NCI-H1417 treated with DMSO at 0.1 percent for 48 hours (cell line): ENCODE measurements at places on chromosomes 2 and 18.

DNA sequence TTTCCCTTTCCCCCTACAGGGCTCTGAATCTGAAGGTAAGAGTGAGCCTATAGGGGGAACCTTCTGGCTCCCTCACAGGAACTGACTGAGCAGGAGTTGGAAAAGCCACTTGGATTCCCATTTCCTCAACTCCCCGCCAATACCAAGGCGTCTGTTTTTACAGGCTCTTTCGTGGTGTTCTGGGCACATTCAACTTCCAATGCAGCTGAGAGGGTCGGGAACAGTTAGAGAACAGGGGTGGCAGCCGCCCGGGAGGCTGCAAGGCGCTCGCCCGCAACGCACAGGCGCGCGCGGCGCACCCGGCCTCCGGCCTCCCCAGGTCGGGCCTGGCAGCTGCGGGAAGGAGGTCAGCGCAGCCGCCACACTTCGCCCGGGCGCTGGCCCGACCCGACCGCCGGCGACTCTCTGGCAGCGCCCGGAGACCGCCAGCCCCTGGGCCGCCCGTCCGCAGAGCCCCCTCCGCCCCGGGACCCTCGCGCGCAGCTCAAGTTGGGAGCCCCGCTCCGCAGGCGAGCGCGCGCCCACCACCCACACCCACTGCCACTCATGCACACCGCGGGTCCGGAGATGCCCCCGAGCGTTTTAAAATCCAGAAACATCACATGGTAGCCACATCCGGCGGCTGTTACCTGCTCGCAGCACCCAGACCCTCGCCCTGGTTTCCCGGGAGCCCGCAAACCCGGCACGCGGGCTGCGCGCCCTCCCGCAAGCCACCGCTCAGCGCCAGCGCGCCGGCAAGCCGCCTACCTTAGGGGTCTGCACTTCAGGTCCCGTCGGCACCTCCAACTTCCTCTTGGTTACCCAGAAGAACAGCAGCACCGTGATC, 816 bp downstream of the GALNT14 start:
- DNase-seq, result no peak

GRCh38 chr2:70960833-70961647, 17.4 kb upstream of the ANKRD53 start:
- no peak for DNase-seq

DNA sequence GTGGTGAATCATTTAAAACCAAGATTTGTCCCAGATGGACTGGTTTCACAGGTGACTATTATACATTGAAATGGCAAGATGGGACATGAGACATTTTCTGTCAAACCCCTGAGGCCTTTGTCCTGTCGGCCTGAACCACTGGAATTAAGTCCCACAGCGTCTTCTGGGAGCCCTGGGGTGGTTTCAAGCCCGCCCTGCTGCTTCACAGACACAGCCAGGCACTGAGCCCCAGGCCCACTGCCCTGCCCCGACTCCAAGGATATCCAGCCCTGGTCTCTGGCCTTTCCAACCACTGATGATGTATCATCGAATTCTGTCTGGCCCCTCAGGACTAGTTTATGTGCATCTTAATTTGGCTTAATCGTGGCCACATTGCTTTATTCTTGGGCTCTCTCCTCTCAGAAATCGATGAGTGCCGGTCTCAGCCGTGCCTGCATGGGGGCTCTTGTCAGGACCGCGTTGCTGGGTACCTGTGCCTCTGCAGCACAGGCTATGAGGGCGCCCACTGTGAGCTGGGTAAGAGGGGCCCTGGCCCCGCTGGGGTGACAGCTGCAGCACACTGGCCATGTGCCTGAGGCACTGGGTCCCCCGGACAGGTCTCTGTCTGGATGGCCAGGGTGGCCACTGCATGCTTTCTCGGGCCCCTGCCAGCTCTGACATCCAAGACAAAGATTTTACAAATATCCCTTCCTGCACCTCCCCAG, 39.5 kb downstream of the MTERF4 start:
- DNase-seq, result no peak

DNA sequence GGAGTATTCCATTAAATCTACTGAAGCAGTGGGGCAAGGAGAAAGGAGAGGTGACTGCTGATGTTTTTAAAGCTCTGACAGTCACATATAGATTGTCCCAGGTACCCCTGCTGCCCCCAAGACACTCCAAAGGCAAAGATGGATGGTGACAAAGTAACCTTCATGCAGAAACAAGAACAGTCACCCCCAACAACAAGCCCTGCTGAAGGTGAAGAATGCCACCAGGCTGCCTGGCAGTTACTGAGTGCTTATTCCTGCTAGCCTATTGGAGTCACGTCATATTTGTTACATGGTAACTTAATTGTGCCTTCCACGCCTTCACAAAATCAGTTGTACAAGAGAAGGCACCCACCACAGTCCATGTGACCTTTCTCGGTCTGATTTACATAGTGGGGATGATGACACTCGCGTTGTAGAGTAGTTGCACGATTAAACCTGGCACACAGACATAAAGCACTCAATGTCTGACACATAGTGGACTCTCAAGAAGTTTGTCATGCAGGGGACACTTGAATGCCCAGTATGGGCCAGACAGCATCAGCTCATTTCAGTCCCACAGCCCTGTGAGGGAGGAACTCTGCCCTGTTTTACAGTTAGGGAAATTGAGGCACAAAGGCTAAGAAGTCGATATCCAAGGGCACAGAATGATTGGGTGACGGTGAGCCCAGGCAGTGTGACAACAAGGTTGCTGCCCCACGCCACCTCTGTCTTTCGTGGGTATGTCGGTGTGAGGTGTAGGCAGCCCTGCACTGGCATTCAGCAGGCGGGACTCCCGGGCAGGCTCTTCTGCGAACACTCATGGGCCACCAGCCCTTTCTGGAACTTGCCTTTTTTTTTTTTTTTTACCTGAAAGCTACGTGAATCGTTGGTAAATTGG, 62.7 kb downstream of the ZCCHC2 start:
- no peak for DNase-seq

DNA sequence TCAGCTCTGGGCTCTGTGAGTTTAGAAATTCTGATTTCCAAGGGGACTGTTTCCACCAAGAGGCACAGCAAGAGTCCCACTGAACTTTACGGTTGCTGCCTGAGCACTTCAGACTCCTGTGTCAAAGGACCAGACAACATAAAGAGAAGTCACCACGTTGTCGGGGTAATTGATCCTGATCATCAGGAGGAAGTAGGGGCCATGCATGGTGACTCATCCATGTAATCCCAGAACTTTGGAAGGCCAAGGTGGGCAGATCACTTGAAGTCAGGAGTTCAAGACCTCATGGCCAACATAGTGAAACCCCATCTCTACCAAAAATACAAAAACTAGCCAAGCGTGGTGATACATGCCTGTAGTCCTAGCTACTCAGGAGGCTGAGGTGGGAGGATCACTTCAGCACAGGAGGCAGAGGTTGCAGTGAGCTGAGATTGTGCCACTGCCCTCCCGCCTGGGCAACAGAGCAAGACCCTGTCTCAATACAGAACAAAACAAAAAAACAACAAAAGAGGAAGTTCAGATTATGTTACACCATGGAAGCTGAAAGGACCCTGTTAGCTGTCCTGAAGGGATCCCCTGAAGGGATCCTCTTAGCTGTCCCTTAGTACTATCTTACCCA, 9.4 kb upstream of the ASXL2 start:
- no peak for DNase-seq

DNA sequence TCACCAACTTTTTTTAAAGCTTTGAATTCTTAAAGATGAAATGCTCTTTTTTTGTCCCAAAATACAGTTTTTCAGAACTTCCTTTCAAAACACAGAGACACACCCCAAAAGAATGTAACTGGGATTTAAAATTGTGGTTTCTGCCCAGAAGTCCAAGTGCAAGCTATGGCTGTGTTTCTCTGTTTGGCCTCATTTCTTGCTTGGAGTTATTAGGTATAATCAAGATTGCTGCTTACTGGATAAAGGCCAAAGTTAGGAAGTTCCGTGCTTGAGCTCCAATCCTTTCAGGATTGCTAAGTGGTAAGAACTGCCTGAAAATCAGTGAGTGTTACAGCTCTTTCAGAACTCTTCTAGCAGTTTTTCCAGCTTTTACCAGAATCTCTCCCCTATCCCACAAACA, 16.9 kb downstream of the ZBTB7C start:
- no peak for DNase-seq

DNA sequence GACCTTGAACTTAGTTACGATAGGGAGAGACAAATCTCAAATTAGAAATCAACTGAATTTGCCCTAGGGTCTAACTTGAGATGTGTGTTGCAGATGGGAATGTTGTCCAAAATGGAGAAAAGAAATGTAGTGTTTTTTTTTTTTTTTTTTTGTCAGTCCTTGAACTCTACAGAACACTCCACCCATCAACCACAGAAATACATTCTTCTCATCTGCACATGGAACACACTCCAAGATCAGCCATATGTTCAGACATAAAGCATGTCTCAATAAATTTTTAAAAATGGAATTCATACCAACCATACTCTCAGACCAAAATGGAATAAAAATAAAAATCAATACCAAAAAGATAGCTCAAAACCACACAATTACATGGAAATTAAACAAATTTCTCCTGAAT, 526.5 kb downstream of the FBXO15 start:
- no peak for DNase-seq

GRCh38 chr2:60507211-60507965, 46.1 kb downstream of the BCL11A start:
- no peak for DNase-seq

DNA sequence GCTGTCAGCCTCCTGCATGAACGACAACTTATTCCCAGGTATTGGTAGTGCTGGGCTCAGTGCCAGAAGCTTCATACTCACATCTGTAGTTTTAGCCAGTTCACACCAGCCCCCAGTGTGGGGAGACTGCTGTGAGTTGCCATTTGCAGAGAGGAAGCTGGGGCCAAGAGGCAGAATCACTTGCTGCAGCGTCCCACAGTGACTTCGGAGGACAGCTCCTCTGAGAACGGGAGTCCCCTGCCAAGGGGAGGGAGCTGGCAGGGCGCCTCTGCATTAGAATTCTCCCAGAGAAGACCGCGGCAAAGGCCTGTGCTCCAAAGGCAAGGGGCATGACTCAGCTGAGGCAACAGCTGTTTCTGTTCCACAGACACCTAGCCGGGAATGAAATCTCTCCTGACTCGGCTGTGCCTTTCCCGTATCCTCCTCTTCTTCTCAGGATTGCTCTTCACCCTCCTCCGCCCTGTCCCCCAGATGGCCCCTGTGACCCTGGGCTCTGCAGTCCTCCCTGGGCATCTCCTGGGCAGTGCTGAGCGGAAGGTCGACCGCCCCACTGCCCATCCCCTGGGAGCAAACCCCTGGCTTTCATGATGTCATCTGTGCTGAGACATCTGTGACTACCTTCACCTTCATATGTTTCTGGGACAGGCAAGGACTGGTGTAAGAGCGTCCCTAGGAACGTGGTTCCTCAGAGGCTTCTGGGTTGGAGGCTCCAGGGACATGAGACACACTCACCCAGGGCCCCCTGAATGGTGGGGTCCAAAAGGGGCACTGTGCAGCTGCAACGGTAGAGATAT, 18.0 kb downstream of the MAL start:
- no peak for DNase-seq

DNA sequence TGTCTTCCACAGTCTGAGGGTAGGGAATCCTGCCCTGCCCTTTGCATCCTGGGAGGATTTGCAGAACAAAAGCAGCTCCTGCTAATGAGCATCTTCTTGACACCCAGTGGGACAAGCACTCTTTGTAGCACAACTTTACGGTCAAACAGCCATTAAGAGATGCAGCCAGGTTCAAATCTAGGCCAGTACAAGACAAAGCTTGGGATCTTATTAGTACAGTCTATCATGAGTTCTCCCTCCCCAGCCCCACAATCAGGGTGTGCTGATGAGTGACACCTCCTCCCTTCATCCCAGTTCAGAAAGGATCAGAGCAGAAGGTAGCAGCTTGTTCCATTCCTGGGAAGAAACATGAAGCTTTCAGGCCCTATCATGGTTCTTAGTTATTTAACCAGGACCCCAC, 41.9 kb downstream of the MARCO start:
- DNase-seq, result no peak

DNA sequence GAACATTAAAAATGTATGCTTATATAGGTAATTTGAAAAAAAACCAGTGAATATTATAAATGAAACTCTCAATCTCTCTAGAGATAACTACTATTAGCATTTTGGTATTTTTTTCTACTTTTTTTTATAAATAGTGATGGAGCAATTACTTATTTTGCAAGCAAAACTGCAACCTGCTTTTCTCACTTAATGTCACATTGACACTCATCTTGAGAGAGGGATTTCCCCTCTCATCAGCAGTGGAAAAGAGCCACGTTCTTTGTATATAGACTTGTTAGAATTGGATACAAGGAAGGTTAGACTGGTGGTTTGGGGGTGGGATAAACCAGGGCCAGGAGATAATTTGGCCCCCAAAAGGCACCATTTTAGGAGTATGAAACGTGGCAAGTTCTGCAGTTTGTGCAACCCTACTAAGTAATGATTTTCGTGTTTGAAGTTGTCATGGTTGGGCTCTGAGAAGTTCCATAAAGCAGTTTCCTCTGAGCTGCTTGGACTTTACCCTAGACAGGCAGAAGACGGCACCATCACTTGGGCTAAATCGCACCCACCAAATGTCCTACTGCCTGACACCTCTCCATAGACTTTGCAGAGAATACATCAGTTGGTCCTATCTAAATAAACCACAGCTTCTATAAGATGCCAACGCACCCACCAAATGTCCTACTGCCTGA, 194.0 kb downstream of the ACTR3 start:
- no peak for DNase-seq

- no peak for DNase-seq
These were observed 330.0 kb downstream of the PLCL1 start for GRCh38 chr2:198134293-198134955.

DNA sequence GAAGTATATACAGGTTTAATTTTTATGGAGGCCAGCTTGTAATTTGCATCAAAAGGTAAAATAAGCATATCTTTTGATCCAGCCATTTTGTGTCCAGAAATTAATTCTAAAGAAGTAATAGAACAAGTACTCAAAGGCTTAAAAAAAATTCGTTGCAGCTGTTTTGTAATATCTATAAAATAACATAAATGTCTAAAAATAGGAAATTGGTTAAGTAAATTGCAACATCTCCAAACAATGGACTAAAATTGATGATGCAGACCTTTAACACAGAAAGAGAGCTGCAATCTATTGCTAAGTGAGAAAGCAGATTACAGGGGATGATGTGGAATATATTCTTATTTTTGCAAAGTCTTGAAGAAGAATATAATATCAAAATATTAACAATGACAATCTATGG, 19.4 kb downstream of the AAK1 start:
- DNase-seq, result no peak

DNA sequence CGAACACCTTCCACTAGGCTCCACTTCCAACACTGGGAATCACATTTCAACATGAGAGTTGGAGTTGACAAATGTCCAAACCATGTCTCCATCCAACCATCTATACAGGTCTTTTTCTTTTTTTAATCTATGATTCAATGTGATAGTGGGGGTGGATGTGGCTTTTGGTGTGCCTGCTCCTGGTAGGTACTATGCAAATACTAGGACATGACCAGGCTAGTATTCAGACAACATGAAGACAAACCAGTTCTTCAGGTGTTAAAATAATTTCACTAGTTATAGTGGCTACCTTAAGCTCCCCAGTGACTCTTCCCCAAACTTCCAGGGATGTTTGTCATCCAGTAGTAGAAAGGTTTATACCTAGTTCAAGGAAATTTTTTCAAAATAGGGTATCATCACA, 387.5 kb downstream of the CDH2 start:
- DNase-seq, result no peak

- no peak for DNase-seq
These were observed 434.4 kb upstream of the ETAA1 start for GRCh38 chr2:66962716-66963115.

GRCh38 chr2:101188683-101189405, 37.7 kb upstream of the TBC1D8 start:
- DNase-seq, result no peak

GRCh38 chr18:40866013-40866645, 1088.9 kb upstream of the PIK3C3 start:
- no peak for DNase-seq

GRCh38 chr2:233219848-233220247, 31.6 kb upstream of the ATG16L1 start:
- no peak for DNase-seq
